ENCODE measurements at places on chromosomes 6 and 20. TPM values are rescaled to one million over a fixed set of nuclear protein-coding genes. Genes with fewer than 3 reads are reported as not detected.

CD40 gene
- 14.0 TPM for total RNA-seq

DNA sequence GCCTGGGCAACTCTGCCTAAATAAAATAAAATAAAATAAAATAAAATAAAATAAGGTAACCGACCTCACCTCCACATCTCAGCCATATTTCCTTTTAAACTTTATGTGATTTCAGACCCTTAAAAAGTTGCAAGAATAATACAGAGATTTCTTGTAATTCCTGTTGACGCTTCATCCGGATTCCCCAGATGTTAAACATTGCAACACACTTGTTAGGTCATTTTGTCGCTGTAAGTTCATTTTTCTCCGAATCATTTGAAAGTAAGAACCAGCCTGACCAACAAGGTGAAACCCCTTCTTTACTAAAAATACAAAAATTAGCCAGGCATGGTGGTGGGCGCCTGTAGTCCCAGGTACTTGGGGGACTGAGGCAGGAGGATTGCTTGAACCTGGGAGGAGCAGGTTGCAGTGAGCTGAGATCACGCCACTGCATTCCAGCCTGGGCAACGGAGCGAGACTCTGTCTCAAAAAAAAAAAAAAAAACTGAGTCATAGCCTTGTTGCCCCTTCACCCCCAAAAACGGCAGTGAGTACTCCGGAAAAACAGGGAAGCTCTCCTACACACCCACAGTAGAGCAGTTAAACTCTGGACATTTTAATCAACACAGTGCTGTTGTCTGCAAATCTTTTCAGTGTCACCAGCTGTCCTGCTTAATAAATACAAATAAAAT, 5.9 kb downstream of the PYGB start:
- no peak for DNase-seq

KCNK15 gene
- total RNA-seq = not detected

MEI4 gene
- not detected for total RNA-seq

DNA sequence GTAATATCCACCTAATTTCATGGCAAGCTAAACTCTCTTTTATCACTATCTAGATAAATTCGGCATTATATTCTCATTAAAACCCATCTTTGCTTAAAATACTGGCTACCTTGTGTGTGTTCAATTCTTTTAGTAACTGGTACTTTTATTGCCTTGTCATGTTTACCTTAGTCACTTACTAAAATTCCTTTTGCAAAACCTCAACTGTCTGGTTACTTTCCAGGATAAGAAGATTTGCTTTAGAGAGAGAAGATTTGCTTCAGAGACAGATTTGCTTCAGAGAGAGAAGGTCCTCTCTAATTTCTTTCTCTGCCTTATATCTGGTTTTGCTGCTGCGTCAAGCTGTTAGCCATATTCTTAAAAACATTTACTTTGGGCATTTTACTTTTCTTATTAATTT, 151.5 kb upstream of the MLIP start:
- DNase-seq = no peak

DNA sequence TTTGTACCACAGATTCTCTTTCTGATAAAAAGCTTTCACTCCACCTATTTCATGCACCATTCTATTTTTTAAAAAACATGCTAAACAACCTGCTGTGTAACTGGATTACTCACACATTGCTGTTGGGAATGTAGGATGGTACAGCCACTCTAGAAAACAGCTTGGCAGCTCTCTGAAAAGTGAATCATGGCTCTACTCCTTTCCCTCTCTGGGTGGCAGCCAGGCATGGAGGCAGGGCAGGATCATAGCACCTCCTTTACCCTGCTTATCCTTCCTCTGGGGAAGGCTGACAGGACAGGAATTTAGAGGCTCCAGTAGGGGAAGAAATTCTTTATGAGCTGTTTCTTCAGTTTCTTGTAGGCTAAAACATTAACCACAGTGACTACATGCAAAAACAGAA, 6.7 kb upstream of the VNN2 start:
- DNase-seq = no peak

DNA sequence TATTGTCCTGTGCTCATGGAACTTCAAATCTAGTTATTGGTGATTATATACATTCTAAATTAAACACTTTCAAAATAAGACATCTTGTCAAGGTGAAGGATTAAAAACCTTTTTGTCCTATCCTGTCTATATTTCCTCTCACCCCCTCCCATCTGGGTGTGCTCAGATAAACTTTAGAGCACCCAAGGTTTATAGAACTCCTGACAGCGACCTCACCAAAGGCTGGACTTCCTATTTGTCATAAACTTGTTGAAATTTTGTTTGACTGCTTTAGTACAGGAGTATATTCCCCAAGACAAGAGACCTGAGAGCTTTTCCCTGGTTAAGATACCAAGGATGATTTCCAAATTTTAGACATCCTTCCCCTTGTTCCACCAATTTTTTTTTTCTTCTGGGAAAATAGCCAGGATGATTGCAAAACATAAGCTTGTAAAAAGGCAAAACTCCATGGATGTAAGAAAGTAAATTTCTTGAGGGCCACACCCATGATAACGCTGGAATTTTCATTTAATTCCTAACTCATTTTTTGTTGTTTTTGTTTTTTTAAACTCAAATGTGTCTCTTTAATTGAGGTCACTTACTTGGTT, 33.0 kb downstream of the CARMIL1 start:
- DNase-seq = no peak

BPIFB4 gene
- total RNA-seq = not detected
